NCI-H2081 (cell line): ENCODE measurements at places on chromosomes 5 and 9.

DNA sequence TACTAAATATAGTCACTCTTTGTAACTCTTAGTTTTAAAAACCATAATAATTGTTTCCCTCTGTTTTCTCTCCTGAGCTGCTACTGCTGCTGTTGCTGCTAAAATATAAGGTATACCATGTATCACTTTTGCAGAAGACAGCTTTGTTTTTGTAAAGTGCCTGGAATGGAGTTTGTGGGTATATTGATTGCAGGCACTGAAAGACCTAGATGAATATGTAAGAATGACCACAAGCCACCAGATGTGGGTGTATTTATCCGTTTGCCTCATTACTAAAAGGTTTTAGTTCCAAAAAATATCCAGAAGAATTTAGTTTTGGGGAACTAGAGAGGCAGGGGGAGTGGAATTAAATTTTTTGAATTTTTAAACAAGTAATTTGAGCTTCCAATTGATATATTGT lies 151.1 kb upstream of the CDKN2B start:
- DNase-seq, result no peak

GRCh38 chr9:16425562-16426231 lies 444.8 kb downstream of the BNC2 start:
- DNase-seq, result no peak

DNA sequence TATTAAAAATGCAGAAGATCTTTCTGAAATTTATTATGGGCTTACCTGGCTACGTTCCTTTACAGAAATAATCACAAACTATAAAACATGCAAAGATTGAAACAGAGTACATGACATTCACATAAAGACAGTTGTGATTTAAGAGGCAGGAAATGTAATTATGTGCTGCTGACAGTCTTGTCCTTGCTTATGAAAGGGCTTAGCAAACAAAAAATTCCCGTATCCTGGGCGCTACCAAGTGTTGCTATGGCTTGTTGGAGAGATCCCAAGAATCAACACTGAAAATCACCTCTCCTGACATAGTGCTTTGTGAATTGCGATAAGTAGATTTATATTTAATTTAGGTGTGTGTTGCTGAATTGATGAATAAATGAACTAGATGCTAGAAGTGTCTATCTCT lies 352.5 kb upstream of the C9orf72 start:
- peak; percentile 72 for DNase-seq

- DNase-seq, result no peak
Observed at GRCh38 chr5:94181895-94182294, 436.5 kb downstream of the KIAA0825 start.

DNA sequence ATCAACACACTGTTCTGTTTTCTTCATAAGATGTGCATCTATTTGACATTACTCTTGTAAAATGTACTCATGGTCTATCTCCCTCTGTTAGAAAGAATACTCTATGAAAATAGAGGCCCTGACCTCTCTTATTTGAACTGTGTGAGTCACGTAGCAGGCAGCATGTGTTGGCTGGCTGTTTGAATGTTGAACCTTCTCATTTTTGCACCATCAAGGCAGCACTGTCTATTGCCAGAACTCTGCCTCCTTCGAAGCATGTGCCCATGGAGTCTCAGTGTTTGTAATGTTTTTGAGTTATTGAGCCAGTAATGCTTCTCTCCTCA lies 144.4 kb downstream of the ALDH1A1 start:
- DNase-seq, result no peak

- no peak for DNase-seq
Observed at GRCh38 chr9:134677743-134678142, 36.1 kb downstream of the COL5A1 start.

DNA sequence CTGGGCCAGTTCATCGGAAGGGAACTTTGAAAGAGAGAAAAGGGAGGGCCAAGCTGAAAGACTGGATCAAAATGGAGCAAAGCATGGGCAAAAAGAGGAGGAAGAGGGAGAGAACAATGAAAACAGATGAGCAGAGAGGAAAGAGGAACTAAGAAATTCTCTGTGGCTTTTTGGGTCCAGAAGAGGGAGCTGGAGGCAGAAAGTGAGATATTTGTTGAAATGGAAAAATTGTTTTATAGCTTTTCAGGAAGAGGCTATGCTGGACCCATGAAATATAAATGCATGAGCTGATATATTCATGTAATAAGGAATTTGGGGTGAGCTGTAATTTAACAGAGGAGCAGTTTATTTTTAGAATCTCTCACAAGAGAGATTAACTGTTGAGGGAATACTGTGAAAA lies 457.3 kb downstream of the DMAC1 start:
- no peak for DNase-seq

DNA sequence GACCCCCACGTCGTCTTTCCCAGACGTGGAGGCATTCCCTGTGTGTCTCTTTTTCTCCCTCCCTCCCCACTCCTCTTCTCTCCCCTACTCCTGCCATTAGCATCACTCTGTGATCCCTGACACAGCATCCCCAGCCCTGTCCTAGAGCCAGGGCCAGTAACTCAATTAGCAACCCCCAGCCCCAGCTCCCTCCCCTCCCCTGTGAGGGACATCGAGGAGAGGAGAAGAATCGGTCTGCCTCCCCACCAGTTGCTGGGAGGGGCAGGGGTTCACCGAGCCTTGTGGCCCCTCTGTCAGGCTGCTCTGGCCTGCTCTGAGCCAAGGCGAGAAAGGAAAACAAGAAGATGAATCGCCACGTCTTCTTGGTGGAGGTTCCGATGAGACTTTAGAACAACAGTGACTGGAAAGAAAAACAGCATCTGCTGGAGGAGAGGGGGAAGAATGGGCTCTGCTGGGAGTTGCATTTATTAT lies 123.1 kb downstream of the PAPPA start:
- DNase-seq, result no peak

DNA sequence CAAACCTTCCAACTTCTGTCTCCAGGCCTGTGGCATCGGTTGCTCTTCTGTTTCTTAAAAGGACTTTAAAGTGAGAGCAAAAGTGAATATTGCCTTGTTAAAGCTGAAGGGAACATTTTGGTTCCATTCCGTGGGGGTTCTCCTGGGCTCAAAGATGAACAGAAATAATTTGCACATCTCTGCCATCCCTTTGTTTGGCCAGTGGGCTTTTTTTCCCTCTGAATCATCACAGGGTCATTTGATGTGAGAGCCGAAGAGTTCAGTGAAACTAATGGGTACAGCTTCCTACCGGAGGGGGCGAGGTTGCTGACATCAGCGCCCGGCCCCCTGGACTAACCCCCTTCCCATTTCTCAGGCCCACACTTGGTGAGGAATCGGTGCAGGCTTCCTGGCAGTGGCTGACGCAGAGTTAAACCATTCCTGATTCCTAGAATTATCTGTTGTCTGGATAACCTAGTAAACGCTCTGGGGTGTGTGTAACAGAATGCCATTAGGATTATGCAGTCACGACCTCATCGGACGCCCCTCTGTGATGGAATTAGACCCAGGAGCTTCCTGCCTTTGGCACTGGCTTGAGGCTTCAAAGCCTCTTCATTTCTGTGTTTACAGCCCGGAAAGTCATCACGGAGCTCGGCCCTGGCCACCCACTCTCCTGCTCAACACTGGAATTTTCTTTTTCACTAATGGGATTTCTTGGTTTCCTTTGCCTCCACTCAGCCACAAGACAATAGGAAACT lies 61.6 kb upstream of the RPL26L1 start:
- no peak for DNase-seq
